ENCODE measurements at places on chromosomes 16 and 17. TPM values are rescaled to one million over a fixed set of nuclear protein-coding genes. Genes with fewer than 3 reads are reported as not detected.

Gene PDIA2
- total RNA-seq: 0.60 TPM

DNA sequence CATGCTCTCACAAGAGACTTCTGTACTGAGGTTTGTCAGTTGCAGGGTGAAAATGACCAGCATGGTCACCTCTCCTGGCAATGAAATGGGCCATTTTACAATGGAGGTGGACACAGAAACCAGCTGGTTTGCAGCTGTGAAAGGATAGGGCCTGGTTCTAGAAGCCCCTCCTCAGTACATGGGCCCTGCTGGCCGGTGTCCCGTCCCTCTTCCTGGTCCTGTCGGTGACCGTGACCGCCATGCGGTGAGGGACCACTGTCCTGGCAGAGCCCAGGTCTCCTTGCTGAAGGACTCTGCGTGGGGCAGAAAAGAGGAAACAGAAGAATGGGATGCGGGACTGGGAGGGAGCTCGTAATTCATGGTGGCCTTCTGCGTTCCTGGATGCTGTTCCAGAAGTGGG is 76.0 kb upstream of the ZNF423 start:
- H3K27me3 ChIP-seq: peaks cover 64% of the 10 kb centered on the region
- DNase-seq: no peak
- no peak overlapping the region for H3K4me3 ChIP-seq

GRCh38 chr16:13766334-13766733 is 153.6 kb upstream of the ERCC4 start:
- H3K4me3 ChIP-seq: no peak overlapping the region
- no peak overlapping the region for H3K27ac ChIP-seq
- DNase-seq: no peak
- H3K4me1 ChIP-seq: no peaks in the 10 kb centered on the region

DNA sequence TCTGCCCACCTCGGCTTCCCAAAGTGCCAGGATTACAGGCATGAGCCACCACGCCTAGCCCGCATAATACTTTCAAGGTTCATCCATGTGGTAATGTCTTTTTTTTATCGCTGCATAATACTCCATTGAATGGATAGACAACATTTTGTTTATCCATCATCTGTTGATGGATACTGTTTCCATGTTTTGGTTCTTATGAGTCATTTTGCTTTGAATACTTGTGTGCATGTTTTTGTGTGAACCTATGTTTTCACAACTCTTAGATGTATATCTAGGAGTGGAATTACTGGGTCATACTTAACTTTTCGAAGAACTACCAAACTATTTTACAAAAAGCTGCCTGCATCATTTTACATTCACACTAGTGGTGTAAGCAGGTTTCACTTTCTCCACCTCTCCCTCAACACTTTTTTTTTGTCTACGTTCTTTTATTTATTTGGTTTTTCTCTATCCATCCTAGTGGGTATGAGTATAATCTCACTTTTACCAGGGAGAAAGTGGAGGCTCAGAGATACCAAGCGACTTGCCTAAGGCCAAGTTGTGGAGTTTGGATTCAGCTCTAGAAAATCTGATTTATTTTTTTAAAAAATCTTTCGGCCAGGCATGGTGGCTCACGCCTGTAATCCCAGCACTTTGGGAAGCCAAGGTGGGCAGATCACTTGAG is 151.2 kb downstream of the CMIP start:
- no peak overlapping the region for H3K4me3 ChIP-seq
- H3K36me3 ChIP-seq: peaks cover 3% of the 10 kb centered on the region
- H3K4me1 ChIP-seq: peaks cover 79% of the 10 kb centered on the region
- no peaks in the 10 kb centered on the region for H3K27me3 ChIP-seq
- DNase-seq: no peak

- DNase-seq: peak; percentile 81
- H3K4me1 ChIP-seq: peaks cover 37% of the 10 kb centered on the region
- H3K27ac ChIP-seq: no peak overlapping the region
- no peaks in the 10 kb centered on the region for H3K36me3 ChIP-seq
- no peak overlapping the region for H3K4me3 ChIP-seq
These were observed 544.5 kb upstream of the CDH11 start for GRCh38 chr16:65666132-65666941.

DNA sequence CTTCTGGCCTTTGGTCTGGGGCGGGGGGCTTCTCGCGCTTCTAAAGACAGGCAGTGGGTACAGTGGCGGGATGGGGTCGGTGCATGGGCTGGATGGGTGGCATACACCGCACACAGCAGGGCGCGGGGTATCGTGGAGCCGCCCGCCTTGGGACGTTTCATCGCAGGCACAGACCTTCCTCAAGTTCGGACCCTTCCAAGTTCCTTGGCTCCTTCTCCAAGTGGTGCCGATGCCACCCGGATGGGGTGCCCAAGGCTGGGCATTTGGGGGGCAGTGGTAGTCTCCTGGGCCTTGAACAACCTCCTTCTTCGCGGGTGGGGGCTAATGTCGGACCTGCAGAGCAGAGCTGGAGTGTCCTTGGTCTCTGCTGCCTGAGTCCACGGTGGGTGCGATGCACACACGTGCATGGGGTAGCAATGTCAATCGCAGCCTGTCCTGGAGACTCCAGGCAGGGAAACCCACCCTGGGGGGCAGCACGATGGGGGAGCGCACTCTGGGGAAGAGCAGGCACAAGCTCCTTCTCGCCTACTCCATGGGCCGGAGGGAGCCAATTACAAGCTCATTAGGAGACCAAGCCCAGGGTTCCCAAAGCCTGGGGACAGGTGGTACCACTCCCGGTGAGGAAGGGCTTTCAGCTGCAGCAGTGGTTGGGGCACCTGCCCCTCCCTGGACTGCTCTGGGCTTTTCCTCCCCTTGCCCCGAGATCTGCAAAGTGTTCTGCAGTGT is 686 bp upstream of the MTSS2 start:
- no peaks in the 10 kb centered on the region for H3K27me3 ChIP-seq
- H3K4me1 ChIP-seq: peaks cover 80% of the 10 kb centered on the region
- peak overlapping the region; percentile 53 for H3K27ac ChIP-seq
- peak overlapping the region; percentile 31 for H3K4me3 ChIP-seq
- no peaks in the 10 kb centered on the region for H3K36me3 ChIP-seq

DNA sequence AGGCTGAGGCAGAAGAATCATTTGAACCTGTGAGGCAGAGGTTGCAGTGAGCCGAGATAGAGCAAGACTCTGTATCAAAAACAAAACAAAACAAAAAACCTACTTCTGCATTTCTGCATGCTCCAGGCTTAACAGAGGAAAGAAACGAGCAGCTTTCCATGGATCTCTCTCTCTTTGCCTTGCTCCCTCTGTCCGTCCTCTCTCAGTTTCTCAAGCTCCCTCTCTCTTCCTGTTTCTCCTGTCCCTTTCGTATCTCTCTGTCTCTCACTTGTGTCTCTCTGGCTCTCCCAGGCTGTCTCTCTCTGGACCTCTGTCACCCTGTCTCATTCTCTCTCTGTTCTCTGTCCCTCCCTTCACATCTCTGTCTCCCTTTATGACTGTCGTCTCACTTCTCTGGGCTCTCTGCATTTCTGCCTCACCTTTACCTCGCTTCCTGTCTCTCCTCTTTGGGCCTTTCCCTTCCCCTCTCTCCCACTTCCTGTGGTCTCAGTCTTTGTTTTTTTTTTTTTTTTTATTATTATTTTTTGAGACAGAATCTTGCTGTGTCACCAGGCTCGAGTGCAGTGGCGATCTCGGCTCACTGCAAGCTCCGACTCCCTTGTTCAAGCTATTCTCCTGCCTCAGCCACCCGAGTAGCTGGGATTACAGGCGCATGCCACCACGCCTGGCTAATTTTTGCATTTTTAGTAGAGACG is 4.1 kb upstream of the PITPNA start:
- H3K27ac ChIP-seq: no peak overlapping the region
- peaks cover 9% of the 10 kb centered on the region for H3K27me3 ChIP-seq
- peak overlapping the region; percentile 37 for H3K4me3 ChIP-seq
- no peak for DNase-seq
- peaks cover 46% of the 10 kb centered on the region for H3K4me1 ChIP-seq

Gene LGALS9B
- not detected for total RNA-seq

DNA sequence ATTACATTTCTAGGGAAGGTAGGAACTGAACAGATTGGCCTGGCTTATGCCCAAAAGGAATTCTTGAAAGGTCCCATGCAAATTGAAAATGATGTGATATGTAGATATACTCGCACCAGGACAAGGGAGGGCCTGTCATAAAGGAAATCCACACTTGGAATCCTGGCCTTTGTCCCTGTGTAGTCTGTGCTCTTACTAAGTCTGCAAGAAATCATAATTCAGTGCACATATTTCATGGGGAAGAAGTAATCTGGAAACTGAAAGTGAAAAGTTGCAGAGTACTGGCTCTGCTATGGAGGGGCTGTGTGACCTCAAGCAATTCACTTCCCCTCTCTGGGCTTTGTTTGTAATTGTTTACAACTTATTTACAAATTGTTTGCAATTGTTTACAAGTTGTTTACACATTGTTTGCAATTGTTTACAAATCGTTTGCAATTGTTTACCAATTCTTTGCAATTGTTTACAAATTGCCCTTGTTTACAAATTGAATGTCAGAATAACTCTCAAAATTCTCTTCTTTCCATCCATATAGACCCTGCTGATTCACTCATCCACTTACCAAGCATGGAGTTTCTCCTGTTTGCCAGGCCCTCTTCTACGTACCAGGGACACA is 12.9 kb downstream of the SCNN1G start:
- H3K27ac ChIP-seq: no peak overlapping the region
- H3K4me1 ChIP-seq: no peaks in the 10 kb centered on the region
- H3K4me3 ChIP-seq: no peak overlapping the region
- no peak for DNase-seq
- H3K36me3 ChIP-seq: no peaks in the 10 kb centered on the region

Gene ACSM2A
- total RNA-seq: 16.3 TPM

Gene CMTM1
- total RNA-seq: 1.9 TPM

- no peak overlapping the region for H3K27ac ChIP-seq
- DNase-seq: no peak
- peak overlapping the region; percentile 31 for H3K4me3 ChIP-seq
These were observed 109.5 kb upstream of the CIBAR2 start for GRCh38 chr16:85221771-85222154.

DNA sequence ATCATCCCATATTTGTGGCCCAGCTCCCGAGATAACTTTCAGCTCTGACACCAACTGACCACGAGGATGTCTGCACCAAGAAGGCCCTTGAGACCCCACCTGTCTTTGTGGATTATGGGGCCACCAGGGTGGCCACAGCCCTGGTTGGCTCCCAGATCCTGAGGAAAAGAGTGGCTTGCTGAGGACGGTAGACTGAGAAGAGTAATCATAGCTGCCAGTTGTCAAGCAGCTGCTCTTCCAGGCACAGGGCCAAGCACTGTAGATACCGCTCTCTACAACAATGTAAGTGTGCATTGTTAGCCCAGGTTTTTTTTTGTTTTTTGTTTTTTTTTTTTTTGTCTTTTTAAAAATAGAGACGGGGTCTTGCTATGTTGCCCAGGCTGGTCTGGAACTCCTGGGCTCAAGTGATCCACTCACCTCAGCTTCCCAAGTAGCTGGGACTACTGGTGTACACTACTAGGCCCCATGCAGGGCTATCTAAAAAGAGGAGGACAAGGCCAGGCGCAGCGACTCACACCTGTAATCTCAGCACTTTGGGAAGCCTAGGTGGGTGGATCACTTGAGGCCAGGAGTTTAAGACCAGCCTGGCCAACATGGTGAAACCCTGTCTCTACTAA is 9.6 kb downstream of the ZNF205 start:
- H3K4me3 ChIP-seq: no peak overlapping the region
- H3K27me3 ChIP-seq: no peaks in the 10 kb centered on the region
- peaks cover 25% of the 10 kb centered on the region for H3K4me1 ChIP-seq
- H3K36me3 ChIP-seq: no peaks in the 10 kb centered on the region
- DNase-seq: no peak

Data from HepG2 (cell line).